Activated CD4-positive, alpha-beta memory T cell treated with anti-CD3 and anti-CD28 coated beads for 36 hours (primary cell): ENCODE measurements at places on chromosomes 3 and 15. TPM values are rescaled to one million over a fixed set of nuclear protein-coding genes. Genes with fewer than 3 reads are reported as not detected.

DNA sequence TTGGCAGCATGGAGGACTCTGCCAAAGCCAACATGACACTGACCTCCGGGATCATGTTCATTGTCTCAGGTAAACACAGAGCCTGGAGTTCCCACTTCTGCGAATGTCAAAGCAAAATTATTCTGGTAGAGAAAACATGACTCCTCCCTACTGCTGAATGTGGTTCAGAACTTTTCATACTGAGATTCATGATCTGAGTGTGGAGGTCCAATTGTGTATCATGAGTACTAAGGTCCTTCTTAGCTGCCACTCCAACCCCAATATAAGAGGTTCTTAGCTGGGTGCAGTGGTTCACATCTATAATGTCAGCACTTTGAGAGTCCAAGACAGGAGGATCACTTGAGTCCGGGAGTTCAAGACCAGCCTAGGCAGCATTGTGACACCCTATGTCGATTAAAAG lies 13.8 kb downstream of the CLDN18 start:
- peaks cover 3% of the 10 kb centered on the region for H3K27me3 ChIP-seq
- no peak overlapping the region for H3K27ac ChIP-seq
- no peak for DNase-seq
- H3K36me3 ChIP-seq, result no peaks in the 10 kb centered on the region

DNA sequence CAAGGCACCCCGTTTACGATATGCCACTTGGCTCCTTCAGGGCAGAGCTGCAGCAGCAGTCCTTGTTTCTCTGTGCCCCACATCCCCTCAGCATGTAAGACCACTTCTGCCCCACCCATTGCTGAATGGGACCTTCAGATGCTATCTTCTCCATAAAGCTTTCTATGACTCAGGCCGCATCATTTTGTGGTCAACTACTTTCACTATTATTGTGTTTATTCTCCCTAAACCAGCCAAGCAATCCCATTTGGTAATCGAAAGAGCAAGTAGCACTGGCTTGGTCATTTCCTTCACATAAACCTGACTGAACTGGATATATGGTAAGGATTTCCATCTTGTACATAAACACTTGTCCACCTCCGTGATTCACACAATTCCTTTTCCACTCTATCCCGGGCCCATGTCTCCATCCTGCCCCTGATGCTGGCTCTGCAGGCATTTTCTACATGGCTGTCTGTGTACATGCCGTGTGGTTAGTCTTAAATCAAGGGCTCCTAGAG lies 25.7 kb downstream of the LIPC start:
- H3K27me3 ChIP-seq, result no peaks in the 10 kb centered on the region
- DNase-seq, result peak; percentile 53
- H3K27ac ChIP-seq, result peak overlapping the region; percentile 66
- no peaks in the 10 kb centered on the region for H3K36me3 ChIP-seq

DNA sequence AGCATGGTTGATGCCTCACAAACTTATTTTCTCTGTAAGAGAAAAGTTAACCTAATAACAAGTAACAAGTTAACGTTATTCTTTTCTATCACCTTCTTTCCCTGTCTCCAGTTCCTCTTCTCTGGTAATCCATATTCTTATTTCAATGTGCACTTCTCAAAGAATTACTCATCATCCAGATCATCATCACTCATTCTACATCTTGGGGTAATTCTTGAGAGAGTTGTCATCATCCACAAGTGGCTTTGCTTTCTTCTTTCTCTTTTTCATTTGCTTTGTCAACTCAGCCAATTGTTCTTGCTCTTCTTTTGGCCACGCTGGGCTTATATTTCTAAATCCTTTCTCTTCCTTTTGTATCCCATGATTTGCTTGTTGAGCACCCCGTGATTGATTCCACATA lies 20.8 kb upstream of the RNF111 start:
- no peak for DNase-seq
- no peaks in the 10 kb centered on the region for H3K27me3 ChIP-seq
- no peak overlapping the region for H3K4me3 ChIP-seq
- no peaks in the 10 kb centered on the region for H3K36me3 ChIP-seq
- peaks cover 4% of the 10 kb centered on the region for H3K4me1 ChIP-seq

GRCh38 chr3:128483657-128484403 lies 9.2 kb downstream of the GATA2 start:
- peak; percentile 15 for DNase-seq
- peaks cover 29% of the 10 kb centered on the region for H3K4me1 ChIP-seq
- H3K27me3 ChIP-seq, result peaks cover 66% of the 10 kb centered on the region
- no peak overlapping the region for H3K27ac ChIP-seq
- no peak overlapping the region for H3K4me3 ChIP-seq
- H3K36me3 ChIP-seq, result no peaks in the 10 kb centered on the region

GRCh38 chr3:119311081-119311925 lies 17.1 kb downstream of the ARHGAP31 start:
- H3K4me3 ChIP-seq, result no peak overlapping the region
- no peaks in the 10 kb centered on the region for H3K27me3 ChIP-seq
- H3K36me3 ChIP-seq, result peaks cover 14% of the 10 kb centered on the region
- peaks cover 14% of the 10 kb centered on the region for H3K4me1 ChIP-seq
- H3K27ac ChIP-seq, result no peak overlapping the region

The PLCH1 gene
- total RNA-seq, result 0.10 TPM
